GM23248 (cell line): ENCODE measurements at places on chromosomes 4 and X.

DNA sequence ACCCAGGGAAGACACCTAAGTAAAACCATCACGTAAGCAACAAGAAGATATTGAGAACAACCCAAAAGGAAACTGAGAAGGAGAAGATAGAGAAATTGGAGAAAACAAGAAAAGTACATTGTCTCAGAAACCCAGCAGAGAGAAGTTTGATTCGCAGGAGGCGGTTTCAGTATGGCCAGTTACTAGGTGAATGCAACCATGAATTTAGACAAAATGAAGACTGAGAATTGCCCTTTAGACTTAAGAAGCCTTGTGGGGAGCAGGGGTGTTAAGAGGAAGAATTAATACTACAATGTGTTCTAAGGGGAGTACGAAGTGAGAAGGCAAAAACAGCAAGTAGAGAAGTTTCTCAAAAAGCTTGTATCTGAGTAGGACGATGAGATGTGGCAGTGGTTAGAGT lies 229.3 kb upstream of the NEIL3 start:
- no peak for DNase-seq

DNA sequence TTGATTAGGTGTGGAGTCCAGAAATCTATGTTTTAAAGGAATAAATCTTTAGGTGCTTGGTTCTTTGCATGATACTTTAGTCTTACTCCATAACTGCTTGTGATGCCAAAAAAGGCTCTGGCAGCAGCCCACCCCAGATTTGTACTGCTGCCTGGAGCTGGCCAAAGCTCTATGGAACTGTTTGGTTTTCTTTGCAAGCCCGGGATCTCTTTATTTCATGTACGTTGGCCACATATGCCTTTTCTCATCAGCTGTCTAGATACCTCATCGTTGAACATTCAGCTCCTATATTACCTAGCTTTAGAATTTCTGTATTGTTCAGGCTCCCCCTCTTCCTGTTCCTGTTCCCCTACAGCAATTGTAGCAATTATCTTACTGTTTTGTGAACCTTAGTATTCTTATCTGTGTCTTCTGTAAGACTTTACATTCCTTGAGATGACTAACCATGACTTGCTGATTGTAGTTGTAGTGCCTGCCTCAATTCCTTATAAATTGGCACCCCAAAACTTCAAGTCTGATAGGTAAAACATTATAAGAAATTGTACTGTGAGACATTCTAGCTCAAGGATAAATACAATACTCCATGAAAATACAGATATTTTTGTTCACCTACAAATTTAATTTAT lies 199.4 kb upstream of the GPRIN3 start:
- peak; percentile 22 for DNase-seq

DNA sequence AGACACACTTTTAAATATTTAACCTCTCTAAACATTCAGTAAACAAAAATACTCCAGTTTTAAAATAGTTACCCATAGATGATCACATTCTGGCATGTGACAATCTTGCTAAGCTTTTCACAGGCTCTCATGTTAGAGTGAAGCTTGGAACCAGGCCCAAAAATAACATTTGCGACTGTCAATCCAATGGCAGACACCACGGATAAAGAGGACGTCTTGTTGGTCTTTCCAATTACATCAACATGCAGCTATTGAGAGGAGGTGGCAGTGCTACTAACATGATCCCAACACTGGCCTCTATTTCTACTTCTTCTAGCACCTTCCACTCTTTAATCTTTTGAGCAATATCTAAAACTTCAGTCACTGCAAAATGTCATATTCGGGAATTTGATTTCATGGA lies 970.8 kb upstream of the TENM3 start:
- DNase-seq = no peak

- DNase-seq = peak; percentile 96
Measured at GRCh38 chr4:37693450-37694190, 7.4 kb upstream of the RELL1 start.

- no peak for DNase-seq
Measured at GRCh38 chrX:132090403-132091159, 37.2 kb downstream of the FRMD7 start.

GRCh38 chr4:87716371-87717265 lies 66.5 kb downstream of the DMP1 start:
- DNase-seq = no peak

- DNase-seq = no peak
Measured at GRCh38 chr4:77833126-77833724, 14.1 kb upstream of the CNOT6L start.

DNA sequence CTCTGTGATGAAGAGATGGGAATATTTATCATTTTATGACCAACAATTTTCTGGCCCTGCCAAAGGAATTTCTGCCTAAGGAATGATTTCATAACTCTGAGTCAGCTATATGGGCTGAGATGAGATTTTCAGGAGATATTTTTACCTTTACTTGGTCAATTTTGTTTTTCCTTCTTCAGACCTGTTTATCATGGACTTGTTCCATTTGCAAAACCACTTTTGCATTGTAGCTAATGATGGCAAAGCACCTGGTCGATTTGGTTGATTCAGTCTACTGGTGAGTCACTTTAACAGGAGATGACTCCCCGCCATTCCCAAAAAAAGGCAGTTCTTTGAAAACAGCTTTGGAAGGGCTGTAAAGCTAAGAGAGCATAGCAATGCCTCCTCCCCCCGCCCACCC lies 53.3 kb downstream of the TEX13A start:
- DNase-seq = no peak

DNA sequence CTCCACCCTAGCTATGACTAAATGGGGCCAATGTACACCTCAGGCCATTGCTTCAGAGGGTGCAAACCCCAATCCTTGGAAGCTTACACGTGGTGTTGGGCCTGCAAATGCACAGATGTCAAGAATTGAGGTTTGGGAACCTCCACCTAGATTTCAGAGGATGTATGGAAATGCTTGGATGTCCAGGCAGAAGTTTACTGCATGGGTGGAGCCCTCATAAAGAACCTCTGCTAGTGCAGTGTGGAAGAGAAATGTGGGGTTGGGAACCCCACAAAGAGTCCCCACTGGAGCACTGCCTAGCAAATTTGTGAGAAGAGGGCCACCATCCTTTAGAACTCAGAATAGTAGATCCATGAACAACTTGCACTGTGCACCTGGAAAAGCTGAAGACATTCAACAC lies 284.1 kb downstream of the ANTXR2 start:
- no peak for DNase-seq

- DNase-seq = peak; percentile 90
Measured at GRCh38 chr4:931194-931959, 739 bp downstream of the GAK start.

GRCh38 chr4:99887837-99888236 lies 6.4 kb downstream of the LAMTOR3 start:
- DNase-seq = peak; percentile 61

DNA sequence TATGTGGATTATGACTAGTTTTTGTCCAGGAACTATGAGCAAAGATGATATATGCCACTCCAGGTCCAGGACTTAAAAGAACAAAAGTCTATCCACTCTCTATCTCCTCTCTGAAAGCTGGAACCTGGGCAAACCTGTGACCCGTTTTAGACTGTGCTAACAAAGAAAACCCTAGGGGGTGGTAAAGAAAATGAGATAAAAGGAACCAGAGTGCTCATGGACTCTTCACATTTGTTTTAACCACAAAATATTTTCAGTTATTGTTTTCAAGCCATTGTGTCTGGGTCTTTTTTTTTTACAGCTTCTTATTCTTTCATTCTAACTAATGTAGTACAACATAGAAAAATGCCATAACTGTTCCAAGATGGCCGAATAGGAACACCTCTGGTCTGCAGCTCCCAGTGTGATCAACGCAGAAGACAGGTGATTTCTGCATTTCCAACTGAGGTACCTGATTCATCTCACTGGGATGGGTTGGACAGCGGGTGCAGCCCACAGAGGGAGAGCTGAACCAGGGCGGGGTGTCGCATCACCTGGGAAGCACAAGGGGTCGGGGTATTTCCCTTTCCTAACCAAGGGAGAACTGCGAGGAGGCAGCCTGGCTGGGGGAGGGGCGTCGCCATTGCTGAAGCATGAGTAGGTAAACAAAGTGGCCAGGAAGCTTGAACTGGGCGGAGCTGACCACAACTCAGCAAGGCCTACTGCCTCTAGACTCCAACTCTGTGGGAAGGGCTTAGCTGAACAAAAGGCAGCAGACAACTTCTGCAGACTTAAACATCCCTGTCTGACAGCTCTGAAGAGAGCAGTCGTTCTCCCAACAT lies 45.1 kb downstream of the CHM start:
- DNase-seq = no peak

DNA sequence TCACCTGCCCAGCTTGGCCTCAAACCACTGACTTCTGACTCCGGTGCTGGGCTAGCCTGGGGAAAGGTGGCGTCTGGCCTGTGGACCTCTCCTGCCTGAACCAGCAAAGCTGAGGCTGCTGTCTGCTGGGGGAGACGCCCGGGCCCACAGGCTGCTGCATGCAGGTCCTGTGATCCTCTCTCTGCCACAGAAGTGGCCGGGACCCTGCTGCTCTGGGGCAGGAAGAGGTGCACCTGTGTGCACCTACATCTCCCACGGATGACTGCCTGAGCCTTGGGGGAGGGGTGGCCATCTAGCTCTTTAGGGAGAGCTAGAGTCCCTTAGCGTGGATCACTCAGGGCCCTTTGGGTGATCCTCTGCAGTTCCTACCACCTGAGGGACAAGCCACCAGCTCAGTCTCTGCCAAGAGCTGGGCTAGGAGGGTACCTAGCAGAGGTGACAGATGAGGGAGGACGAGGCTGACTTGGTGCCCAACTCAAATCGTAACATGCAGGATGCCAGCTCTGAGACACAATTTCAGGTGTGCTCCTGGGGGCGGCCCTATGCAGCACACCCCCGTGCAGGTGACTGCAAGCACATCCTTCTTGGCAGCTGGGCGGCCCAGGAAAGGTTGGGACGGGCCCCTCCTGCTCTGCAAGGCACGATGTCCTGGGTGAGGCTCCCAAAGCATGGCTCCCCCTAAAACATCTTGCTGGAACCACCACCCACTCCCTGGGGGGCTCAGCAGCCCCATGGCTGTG lies 22.5 kb downstream of the LETM1 start:
- no peak for DNase-seq

GRCh38 chrX:49970674-49971073 lies 48.3 kb downstream of the CLCN5 start:
- no peak for DNase-seq

- no peak for DNase-seq
Measured at GRCh38 chr4:35802644-35803043, 441.7 kb downstream of the ARAP2 start.

GRCh38 chr4:169770416-169770815 lies 12.7 kb upstream of the HPF1 start:
- DNase-seq = no peak

GRCh38 chrX:123489011-123489410 lies 243.8 kb downstream of the THOC2 start:
- DNase-seq = peak; percentile 35

GRCh38 chr4:11250510-11250909 lies 178.2 kb downstream of the HS3ST1 start:
- DNase-seq = no peak

DNA sequence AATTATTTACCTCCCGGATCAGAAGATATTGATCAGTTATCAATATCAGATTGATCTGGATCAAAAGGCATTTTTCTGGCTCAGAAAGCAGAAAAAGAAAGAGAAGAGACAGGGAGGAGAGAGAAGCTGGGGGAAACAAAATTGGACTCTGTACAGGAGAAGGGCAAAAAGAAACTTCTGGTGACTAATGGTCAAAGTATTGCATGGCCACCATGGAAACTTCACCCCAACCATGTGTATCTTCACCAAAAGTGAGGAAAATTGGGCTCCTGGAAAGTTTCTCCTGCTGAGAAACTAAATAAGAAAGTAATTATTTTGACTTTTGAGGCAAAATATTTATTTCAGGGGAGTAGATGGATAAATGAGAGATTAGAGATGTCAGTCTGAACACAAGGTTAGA lies 33.9 kb downstream of the RNF150 start:
- peak; percentile 61 for DNase-seq

DNA sequence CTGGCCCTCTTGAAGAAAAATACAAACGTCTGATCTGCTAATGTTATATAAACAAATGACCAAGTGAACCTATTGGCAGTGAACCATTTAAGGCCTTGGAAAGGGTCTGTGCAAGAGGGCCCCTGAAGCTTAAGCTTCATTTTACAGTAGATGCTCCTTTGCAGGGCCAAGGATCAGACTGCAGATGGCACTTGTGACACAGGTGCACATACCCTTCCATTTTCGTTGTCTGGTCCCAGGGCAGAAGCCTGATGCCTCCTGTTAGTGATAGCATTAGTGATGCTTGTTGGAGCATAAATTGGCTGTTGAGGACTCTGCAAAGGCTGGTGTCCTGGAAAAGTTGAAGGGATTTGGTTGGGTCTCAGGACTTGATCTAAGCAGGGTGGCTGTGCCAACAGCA lies 46.5 kb downstream of the ETNPPL start:
- no peak for DNase-seq

GRCh38 chr4:76897536-76898384 lies at the start of gene SOWAHB:
Gene SOWAHB, minus strand, starts transcription at chr4:76898144. Its CDS starts 295 bp downstream, at chr4:76897849.
- DNase-seq = peak; percentile 29

DNA sequence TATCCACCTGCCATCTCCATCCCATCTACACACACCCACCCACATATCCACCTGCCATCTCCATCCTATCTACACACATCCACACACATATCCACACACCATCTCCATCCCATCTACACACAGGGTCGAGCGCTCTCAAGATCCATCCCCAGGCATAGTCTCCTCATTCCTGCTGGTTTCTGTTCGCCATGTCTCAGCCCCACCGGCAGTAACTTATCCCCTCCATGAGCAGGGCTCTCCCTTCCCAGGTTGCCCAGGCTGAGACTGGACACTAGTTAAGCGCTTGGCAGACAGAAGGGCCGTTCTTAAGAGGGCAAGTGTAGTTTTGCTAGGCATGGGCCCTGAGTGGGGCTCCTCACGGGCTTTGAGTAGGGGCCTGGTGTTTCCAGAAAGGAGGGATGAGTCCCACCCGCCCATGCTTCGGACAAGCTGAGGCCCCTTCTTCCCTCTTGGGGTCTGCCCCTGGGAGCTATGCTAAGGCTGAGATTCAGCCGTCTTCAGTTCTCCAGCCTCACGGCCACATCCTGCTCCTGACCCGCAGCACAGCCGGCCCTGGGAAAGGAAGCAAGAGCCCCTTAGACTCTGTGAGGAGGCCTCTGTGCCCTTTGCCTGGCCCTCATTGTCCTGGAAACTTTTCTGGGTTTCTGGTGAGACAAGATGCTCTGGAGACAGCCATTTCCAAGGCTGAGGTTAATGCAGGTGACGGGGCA lies 20.4 kb downstream of the TMEM271 start:
- no peak for DNase-seq

GRCh38 chr4:111689214-111689613 lies 456.0 kb upstream of the FAM241A start:
- peak; percentile 71 for DNase-seq

DNA sequence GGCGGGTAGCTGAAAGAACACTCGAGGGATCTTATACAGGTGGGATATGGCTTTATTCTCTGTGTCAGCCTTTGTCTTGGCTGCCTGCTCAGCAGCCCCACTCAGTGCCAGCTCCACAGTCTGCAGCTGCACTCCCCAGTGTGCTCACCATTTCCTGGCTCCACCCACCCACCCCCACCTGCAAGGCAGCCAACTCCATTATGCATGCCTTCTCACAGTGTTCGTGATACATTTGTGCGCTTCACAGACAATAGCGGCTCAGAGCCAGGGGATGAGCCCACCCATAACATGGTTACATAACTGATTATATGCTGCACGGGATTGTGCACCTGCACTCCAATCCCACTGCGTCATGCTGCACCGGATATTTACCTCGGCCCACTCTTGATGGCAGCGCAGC lies 8.8 kb upstream of the TMEM128 start:
- DNase-seq = no peak
